CD8-positive, alpha-beta T cell (primary cell): ENCODE measurements at places on chromosomes 3 and 15.

GRCh38 chr3:151976211-151977050 lies 103.0 kb downstream of the SUCNR1 start:
- DNase-seq, result no peak

DNA sequence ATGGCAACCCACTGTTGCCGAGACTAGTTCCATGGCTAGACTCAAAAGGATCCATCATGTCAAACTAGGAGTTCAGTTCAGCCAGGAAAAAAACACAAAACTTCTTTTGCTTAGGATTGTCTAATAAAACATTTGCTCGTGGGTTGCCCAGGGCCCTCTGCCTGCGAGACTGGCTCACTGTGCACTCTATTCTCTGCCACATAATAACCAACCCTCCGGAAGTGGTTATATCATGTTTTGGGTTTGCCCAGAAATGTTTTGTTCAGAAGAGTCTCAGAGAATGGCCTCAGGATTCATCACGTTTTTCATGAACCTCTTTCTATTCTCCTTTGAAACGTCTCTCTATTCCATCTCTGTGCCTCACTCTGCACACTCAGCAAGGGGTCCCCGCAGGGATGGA lies 216.1 kb downstream of the SV2B start:
- no peak for DNase-seq

DNA sequence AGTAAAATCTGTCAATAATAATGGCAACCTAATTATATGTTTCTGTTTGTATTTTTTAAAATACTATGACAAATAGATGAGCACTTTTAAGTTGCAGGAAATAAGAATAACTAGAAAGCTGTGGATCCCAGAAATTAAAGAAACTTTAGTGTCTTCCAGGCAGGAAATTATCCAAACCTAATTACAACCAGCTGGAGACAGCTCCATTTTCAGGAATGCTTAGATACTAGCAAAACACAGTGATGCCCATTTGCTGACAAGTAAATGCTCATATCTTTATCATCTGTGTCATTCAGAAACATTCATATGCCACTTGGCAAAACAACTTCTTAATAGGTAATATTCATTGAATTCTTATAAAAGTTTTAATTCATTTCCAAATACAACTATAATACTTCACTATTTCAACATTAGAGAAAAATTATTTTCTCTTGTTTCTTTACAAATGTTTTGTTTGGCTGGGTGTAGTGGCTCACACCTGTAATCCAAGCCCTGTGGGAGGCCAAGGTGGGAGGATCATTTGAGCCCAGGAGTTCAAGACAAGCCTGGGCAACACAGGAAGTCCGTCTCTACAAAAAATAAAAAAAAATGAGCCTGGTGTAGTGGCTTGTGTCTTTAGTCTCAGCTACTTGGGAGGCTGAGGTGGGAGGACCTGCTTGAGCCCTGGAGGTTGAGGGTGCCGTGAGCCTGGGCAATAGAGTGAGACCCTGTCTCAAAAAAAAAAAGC lies 169.1 kb upstream of the TSPAN3 start:
- no peak for DNase-seq

DNA sequence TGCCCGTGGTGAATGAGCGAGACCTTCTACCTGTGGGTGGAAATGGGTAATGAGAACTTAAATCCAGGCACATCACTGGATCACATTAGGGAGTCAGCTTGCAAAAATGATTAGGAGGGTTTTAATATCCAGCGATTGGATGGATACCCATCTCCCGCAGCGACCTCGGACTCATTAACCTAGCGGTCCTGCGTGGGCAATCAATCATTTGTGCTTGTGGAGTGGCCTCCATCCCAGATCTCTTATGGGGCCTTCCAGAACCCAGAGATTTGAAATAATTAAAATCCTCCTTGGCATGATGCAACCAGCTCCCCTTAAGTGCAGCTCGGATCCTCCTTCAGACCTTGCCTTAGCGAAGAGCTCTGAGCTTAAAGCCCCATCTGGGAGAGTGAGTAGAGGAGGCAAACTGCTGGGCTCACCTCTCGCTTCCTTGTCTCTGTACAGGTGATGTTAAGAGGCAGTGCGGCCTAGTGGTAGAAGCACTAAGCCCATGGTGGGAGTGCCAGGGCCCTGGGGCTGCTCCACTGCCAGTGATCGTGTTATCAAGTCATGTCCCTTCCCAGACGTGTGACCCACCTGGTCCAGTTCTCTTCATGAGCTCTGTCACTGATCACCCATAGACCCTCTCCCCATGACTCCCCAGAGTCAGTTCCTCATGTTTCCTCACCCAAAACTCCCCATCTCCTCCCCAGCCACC lies 285.2 kb upstream of the TLE3 start:
- DNase-seq, result no peak

GRCh38 chr3:153045150-153045549 lies 116.9 kb upstream of the RAP2B start:
- DNase-seq, result no peak

DNA sequence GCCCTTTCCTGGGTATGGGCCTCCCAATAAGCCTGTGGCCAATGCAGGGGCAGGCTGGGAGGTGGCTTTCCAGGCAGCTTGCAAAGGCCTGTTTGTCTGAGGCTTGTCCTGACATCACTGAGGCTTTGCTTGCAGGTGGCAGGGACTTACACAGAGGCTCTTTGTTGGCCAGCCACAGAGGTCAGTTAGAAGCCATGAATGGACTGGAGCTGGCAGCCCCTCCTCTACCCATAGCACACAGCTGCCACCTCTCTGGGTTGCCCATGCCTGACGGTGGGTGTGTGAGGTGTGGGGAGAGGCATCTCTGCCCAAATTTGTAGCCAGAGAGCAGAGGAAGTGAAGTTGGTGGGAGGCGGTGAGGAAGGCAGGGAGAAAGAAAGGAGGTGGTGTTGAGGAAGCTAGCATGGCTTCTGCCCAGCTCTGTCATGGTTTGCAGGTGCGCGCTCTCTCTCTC lies 17.1 kb downstream of the LIMD1 start:
- no peak for DNase-seq

- DNase-seq, result no peak
Measured at GRCh38 chr3:170759511-170760173, 110.4 kb downstream of the RPL22L1 start.

DNA sequence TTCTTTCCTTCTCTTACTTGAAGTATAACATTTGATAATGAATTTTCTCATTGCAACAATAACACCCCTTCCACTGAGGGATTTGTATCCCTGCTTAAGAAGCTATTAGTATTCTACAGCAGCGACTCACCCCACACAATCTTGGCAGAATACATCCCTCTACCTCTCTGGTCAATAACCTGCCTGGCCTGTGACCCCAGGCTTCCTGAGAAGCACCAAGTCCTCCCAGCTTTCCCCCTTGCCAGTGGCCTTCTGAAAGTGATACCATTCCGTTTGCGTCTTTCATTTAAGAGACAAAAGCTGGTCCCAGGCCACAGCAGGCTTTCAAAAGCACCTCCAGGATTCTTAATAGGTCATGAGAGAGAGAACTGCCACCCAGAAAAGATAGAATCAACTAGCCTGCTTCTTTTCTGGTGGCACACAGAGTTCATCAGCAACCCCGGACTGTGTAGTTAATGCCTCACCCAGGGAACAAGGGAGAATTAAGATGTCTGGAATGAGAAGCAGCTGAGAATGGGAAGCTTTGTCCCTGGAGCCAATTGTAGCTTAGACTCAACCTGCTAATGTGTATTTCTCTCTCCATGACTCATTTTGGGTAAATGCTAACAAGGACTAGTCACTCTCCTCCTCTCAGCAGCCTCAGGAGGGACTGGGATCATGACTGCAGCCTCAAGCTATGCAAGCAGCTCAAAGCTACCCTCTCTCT lies 101.0 kb upstream of the CPNE4 start:
- DNase-seq, result no peak

GRCh38 chr3:176755977-176756376 lies 441.3 kb downstream of the TBL1XR1 start:
- DNase-seq, result no peak

GRCh38 chr15:38112406-38112805 lies 140.2 kb upstream of the SPRED1 start:
- no peak for DNase-seq

- no peak for DNase-seq
Measured at GRCh38 chr15:69145694-69146492, 14.5 kb upstream of the GLCE start.

GRCh38 chr3:14007006-14007405 lies 117.7 kb downstream of the CHCHD4 start:
- no peak for DNase-seq

DNA sequence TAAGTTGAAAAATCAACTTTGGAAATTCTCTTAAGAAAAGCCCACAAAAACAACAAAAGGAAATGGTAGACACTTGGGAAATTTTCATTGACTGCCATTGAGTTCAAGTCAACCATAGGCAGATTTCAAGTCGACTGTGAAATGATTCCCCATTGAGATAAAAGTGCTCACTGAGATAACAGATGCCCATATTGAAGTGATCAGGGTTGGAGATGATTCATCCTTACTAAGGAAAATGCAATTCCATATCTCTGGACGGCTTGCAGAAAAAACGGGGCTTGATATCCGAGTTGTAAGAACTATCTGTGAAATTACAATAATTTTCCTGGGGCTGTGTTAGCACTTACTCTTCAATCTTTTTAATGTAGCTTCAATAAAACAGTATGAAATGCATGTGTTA lies 373.1 kb upstream of the THRB start:
- no peak for DNase-seq

GRCh38 chr15:34456658-34457057 lies 19.1 kb upstream of the GOLGA8A start:
- DNase-seq, result no peak

GRCh38 chr15:101329867-101330380 lies 34.9 kb upstream of the SNRPA1 start:
- no peak for DNase-seq

- no peak for DNase-seq
Measured at GRCh38 chr15:75646944-75647364, 758 bp upstream of the SNX33 start.

- DNase-seq, result no peak
Measured at GRCh38 chr3:46988616-46989015, 9.2 kb downstream of the NBEAL2 start.
